ENCODE measurements at places on chromosomes 3 and 15. TPM values are rescaled to one million over a fixed set of nuclear protein-coding genes. Genes with fewer than 3 reads are reported as not detected.

Gene AADACL2
- not detected for polyA plus RNA-seq

Gene P2RY14
- 0.75 TPM for polyA plus RNA-seq

Gene KCNH8
- 0.04 TPM for polyA plus RNA-seq

Gene RTP4
- polyA plus RNA-seq, result 1.8 TPM

Gene FBXO40
- 4.7 TPM for polyA plus RNA-seq

Gene PRICKLE2
- polyA plus RNA-seq, result 3.9 TPM

DNA sequence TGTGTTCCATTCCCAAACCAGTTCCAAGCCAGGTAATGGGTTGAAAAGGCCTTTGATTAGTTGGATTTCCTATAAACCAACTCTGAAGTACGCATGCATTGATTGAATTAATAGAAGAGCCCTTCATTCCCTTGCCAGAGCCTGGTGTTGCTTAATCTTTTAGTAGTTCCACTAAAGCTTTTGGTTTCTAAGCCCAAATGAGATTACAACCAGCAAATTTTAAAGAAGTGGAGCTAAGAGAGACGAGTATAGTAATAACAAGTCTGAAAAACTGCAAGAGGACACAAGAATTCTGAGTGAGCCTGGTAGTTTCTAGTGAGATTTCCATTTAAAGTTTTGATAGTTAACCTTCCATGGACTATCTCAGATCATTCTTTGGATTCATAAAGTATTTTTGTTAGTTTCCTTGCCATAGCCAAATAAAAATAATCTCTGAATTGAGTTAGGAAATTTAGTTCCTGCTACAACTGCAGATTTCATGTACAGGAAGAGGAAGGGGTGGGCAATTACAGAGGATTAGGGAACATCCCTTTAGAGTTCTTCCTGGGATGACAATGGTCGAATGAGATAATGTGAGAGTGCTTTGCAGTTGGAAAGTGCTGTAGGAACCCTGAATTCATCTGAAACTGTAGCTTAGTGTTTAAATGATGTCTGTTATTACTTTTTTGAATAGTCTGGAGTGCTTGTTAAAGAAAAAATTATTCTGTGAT lies 136.8 kb downstream of the FNDC3B start:
- no peak for DNase-seq

- no peak for DNase-seq
These were observed 10.4 kb downstream of the TEX264 start for GRCh38 chr3:51681453-51681852.

DNA sequence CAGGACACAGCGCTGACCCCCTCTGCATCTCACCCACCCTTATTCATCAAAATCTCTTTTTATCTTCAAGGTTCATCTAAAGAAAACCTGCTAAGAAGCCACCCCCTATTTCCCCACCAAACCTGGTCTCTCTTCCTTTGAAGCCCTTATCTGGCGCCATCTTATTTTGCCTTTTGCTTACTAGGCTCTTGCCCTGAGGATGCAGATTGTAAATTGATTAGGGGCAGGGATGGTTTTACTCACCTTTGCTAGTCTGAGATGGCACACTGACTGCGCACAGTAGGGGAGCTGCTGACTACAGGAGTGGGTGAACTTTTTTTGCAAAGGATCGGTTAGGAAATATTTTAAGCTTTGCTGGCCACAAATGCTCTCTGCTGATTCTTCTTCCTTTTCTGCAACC lies 78.9 kb upstream of the BHLHE40 start:
- DNase-seq, result no peak

GRCh38 chr15:40925863-40926658 lies 3.1 kb upstream of the DLL4 start:
- no peak for DNase-seq

- no peak for DNase-seq
These were observed 152.4 kb downstream of the PGPEP1L start for GRCh38 chr15:98855067-98855814.

DNA sequence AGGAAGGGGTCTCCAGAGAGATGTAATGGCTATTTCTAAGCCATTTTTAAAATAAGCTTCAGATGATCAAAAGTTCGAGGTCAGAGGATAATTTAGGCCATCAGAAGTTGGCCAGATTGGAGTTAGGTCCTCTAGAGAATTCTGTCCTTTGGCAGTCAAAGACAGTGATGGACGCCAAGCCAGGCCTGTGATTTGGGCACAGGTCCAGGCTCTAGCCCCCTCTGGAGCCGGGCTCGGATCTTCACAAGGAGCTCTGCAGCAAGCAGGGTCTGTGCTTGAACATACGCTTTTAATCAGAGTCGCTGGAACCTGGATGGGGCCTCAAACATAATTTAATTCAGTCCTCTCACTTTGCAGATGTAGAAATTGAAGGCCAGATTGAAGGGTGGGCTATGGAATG lies 151.4 kb upstream of the BCL6 start:
- peak; percentile 74 for DNase-seq

DNA sequence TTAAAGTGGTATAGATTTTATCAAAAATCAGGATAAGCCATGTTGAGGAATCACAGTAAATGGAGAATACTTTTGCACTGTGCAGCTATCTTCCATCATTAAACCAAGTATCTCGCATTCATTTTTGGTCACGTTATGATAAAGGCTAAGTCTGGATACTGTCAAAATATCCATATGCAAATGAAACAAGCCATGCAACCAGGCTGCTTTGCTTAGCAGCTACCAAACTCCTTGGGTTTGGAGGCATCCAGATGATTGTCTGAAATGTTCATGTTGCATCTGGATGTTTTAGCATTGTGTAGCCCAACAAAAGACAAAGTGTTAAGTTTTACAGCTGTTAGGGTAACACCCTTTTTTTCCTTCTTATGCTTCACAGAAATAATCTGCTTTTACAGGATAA lies 322.9 kb upstream of the MDFIC2 start:
- no peak for DNase-seq

DNA sequence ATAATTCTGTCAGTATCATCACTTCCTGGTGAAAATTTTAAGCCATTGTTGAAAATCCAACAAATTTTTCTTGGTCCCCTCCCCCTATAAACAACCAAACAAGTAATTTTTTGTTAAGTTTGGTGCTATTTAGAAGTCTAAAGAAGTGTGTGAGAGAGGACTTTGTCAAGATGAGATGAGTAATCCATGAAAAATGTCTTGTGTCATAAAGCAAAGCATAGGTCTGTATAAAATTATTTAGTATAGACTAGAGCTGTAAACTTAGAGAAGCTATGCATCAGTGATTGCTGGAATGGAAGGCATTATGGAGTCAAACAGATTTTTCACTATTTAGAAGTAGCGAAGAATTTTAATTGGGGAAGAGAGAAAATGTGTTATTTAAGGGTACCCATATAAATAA lies 31.4 kb downstream of the MAPK6 start:
- no peak for DNase-seq

DNA sequence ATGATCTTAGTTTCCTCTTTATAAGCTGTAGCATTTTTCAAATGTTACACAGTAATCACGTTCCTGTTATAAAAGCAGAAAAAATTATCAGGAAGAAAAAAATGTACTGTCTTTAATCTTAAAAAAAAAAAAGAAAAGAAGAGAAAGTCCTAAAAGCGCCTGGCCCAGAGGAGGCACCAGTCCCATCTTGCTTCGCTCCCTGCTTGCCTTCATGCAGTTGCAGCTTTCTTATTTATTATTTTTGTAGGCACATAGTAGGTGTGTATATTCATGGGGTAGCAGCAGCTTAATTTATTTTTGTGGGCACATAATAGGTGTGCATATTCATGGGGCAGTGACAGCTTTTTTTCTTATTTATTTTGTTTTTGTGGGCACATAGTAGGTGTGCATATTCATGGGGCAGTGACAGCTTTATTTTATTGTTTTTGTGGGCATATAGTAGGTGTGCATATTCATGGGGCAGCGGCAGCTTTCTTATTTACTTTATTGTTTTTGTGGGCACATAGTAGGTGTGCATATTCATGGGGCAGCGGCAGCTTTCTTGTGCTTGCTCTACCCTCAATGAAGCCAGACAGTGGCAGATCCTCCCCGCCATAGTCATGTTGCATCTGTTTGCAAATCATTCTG lies 5.5 kb upstream of the EHD4 start:
- no peak for DNase-seq

- peak; percentile 80 for DNase-seq
These were observed 52.3 kb downstream of the PGPEP1L start for GRCh38 chr15:98955331-98955730.

GRCh38 chr3:10292505-10293419 lies at the start of gene GHRL:
TSS of gene GHRL (minus strand) at chr3:10292947. CDS start at chr3:10290180, 2,767 bp downstream.
- DNase-seq, result no peak
